ENCODE measurements at places on chromosomes 3 and 15.

DNA sequence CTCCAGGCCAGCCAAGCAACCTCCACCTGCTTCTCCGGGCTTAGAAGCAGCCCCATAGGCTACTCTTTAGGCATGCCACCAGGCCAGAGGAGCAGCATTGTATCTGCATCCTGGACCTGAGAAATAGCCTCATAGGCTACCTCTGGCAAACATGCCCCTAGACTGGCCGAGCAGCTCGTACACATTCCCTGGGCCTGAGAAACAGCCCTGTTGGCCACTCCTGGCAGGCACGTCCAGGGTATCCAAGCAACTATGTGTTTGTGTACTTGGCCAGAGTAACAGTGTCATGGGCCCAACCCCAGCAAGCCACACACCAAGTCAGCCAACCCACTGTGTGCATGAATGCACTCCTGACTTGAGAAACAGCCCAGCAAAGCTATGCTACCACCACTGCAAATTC is 498.7 kb upstream of the CDIN1 start:
- DNase-seq: no peak

DNA sequence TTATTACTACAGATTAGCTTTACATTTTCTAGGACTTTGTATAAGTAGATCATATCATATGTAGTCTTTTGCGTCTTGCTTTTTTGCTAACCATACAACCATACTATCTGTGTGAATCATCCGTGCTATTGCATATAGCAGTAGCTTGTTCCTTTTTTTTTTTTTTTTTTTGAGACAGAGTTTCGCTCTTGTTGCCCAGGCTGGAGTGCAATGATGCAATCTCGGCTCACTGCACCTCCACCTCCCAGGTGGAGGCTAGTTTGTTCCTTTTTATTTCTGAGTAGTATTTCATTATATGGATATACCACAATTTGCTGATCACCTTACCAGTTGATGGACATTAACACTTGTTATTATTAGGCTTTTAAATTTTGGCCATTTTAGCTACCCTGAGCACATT is 54.5 kb upstream of the TBL1XR1 start:
- no peak for DNase-seq

DNA sequence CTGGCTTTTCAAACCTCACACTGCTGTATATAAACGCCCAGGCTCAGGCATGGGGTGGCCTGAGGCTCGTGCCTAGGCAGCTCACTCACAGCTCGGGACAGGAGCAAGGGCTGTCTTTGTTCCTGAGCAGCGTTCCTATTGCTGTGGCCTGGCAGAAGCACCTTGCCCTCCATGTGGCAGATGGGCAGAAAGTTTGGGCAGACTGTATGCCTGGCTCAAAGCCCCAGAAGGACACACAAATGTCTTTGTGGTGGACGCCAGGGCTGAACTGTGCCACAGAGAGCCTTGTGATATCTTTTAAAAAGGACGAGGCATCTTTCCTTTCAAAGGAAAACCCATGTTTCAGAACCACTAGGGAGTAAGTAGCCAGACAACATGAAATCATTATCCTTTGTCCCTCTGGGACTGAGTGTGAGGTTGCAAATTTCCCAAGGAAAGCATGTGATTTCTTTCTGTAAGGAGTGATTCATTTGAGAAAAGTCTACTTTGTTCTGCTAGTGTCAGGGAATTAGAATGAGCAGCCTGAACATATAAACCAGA is 29.3 kb upstream of the UBE2E1 start:
- DNase-seq: no peak

DNA sequence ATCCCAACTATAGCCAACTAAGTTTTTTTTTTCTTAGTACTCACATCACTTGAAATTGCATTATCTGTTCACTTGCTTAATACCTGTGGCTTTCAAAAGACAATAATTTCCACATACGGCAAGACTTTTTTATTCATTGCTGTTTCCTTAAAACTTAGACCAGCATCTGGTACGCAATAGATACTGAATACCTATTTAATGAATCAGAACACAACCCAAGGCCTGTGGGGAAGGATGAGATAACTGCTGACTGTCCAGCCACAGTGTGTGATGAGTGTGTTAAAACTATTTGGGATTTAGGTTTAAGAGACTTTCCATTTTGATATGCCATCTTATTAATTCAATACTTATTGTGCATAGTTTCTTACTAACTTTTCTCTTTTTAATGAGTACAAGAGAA is 988.7 kb downstream of the NTRK3 start:
- no peak for DNase-seq

DNA sequence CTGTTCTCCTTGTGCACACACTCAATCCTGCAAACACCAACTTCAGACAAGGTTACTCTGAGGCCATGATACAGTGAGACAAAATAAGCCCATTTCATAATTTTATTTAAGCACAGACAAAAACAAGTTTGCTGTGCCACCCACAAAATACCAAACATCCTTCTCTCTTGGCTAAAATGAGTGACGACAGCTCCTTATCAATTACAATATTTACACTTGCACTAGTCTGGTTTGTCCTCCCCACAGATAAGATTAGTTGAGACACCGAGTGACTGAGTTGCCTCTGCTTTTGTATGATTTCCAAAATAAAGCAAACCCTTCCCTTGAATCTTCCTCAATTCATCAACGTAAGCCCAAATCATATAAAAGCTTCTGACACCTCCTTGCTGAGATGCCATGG is 233.5 kb upstream of the ATP10A start:
- DNase-seq: no peak

DNA sequence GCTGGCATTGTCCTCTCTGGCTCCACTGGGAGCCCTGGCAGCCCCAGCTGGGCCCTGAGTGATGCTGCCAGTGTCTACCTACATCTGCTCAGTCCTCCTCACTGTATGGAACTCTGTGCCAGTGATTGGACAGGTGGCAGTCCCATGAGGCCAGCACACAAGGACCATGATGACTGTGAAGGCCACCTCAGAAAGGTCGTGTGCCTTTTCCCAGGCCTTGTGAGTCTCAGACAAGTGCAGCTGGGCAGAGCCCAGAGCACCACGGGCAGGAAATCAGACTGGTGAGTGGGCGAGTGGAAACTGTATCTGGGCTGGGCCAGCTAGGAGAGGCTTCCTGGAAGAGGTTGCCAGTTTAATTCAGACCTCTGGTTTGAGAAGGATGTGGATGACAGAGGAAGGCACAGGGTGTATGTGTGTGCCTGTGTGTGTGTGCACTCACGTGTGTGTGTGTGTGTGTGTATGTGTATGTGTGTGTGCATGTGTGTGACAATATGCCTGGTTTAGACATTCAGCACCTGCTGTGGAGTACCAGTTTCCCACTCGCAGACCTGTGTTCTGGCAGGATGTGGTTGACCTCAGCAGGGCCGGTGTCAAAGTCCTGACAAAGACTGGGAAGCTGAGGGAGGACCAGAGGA is 7.0 kb downstream of the MAPKAPK3 start:
- DNase-seq: no peak

DNA sequence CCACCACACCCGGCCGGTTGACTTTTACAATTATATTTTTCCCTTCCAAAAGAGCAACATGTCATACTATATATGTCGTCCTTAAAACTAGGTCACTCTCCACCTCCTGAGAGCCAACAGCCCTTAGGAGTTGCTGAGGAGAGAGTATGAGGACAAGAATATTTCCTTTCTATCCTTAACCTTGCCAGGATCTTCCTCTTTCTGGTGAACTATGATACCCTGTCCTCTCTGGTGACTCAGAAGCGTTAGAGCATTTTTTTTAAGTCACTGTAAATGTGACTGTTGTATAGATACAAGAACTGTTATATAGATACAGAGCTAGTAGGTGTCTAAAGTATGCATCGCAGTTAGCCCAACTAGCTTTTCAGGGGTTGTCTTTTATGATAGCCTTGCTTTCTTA is 33.7 kb upstream of the MTHFS start:
- no peak for DNase-seq

DNA sequence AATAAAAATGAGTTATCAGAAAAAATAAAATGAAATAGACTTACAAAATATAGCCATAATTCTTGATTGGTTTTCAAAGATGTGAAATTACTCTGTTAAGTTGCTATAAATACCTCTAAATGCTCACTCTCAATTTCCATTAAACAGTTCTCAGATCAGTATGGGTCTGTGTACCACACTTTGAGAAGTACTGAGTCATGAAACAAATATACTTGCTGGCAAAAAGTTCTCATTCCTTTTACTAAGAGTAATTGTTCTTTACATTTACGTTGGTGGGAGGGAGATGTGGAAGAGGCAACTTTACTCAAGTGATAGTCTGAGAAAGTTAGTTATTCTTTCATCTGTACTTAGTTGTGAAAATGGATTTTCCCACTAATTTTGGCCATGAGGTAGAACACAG is 96.3 kb downstream of the ZNF385D start:
- DNase-seq: no peak

GRCh38 chr3:54783611-54784010 is 144.2 kb downstream of the LRTM1 start:
- DNase-seq: no peak

DNA sequence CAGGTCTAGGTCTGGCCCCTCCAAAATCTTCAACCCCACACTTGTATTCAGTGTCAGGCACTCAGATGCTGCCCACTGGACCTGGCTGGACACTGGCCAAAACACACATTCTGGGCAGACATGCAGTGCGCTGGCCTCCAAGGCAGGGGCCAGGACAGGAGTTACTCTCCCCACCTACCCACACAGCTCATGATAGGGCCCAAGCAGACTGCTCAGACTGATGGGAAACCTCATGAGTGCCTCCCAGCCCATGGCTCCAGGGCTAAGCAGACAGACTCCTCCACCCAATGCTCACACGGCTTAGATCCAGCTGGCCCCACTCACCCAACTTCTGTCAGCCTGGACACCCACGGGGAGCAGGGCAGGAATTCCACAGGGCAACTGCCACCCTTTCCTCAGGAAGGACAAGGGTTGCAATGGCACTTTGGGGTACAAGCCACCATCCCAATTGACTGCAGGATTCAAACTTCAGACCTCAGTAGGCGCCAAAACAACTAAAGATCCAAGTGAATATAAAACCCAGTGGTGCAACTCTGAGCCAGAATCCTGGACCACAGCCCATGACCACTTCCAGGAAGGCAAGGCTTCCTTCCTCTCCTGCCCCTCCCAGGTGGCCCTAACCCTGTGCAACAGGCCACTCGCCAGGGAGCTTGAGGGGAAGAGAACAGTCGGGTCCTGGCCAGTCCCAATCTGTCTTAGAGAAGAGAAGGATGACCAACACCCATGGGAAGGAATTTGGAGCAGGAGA is 1.4 kb downstream of the LTF start:
- no peak for DNase-seq

GRCh38 chr15:80693682-80694610 is 1.2 kb upstream of the ABHD17C start:
- DNase-seq: no peak

Data from stimulated activated CD8-positive, alpha-beta memory T cell treated with anti-CD3 and anti-CD28 coated beads, Interleukin-2, amount 100 ng/mL, for 1 hour (primary cell).